Type B pancreatic cell (in vitro differentiated cells): ENCODE measurements at places on chromosomes 7 and 10. TPM values are rescaled to one million over a fixed set of nuclear protein-coding genes. Genes with fewer than 3 reads are reported as not detected.

Gene HEPACAM2
- total RNA-seq: 37.3 and 55.7 TPM in 2 replicates

Gene APBB1IP
- total RNA-seq: 0.12 and 0.48 TPM in 2 replicates

Gene C10orf105
- total RNA-seq: 0.31 TPM in 1 of 2 replicates, not detected in the other

Gene LRIT1
- total RNA-seq: not detected in 2 replicates

Gene MEIG1
- total RNA-seq: 2.8 TPM in 1 of 2 replicates, not detected in the other

- H3K36me3 ChIP-seq: no peaks in the 10 kb centered on the region
- no peak overlapping the region for H3K4me3 ChIP-seq
- H3K4me1 ChIP-seq: peaks cover 23% of the 10 kb centered on the region
- H3K27ac ChIP-seq: peak overlapping the region; percentile 15
- peaks cover 62% of the 10 kb centered on the region for H3K27me3 ChIP-seq
These were observed 339.2 kb upstream of the PODXL start for GRCh38 chr7:131895541-131896164.

DNA sequence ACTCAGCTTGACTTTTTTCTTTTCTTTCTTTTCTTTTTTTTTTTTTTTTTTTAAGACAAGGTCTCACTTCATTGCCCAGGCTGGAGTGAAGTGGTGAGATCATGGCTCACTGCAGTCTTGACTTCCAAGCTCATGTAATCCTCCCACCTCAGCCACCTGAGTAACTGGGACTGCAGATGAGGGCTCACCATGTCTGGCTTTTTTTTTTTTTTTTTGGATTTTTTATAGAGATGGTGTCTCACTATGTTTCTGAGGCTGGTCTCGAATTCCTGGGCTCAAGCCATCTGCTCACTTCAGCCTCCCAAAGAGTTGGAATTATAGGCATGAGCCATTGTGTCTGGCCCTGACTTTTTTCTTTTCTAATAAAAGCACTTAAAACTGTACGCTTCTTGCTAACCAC lies 358.2 kb upstream of the IGFBP3 start:
- H3K4me1 ChIP-seq: peaks cover 8% of the 10 kb centered on the region
- H3K4me3 ChIP-seq: no peak overlapping the region
- H3K36me3 ChIP-seq: no peaks in the 10 kb centered on the region
- no peaks in the 10 kb centered on the region for H3K27me3 ChIP-seq
- no peak overlapping the region for H3K27ac ChIP-seq
- no peak for DNase-seq

- no peak for DNase-seq
- H3K36me3 ChIP-seq: no peaks in the 10 kb centered on the region
- no peak overlapping the region for H3K27ac ChIP-seq
- no peaks in the 10 kb centered on the region for H3K27me3 ChIP-seq
- no peak overlapping the region for H3K4me3 ChIP-seq
- no peaks in the 10 kb centered on the region for H3K4me1 ChIP-seq
These were observed 173.6 kb upstream of the PRSS58 start for GRCh38 chr7:142431491-142431890.

- no peaks in the 10 kb centered on the region for H3K4me1 ChIP-seq
- no peaks in the 10 kb centered on the region for H3K27me3 ChIP-seq
- no peak overlapping the region for H3K27ac ChIP-seq
- H3K4me3 ChIP-seq: no peak overlapping the region
These were observed 26.1 kb downstream of the ZFAND4 start for GRCh38 chr10:45646384-45647050.

- no peaks in the 10 kb centered on the region for H3K36me3 ChIP-seq
- peaks cover 27% of the 10 kb centered on the region for H3K27me3 ChIP-seq
- H3K4me3 ChIP-seq: no peak overlapping the region
These were observed 44.9 kb downstream of the FIGNL1 start for GRCh38 chr7:50405221-50405620.

- no peak overlapping the region for H3K27ac ChIP-seq
- H3K27me3 ChIP-seq: no peaks in the 10 kb centered on the region
- no peak overlapping the region for H3K4me3 ChIP-seq
- no peaks in the 10 kb centered on the region for H3K36me3 ChIP-seq
- H3K4me1 ChIP-seq: peaks cover 6% of the 10 kb centered on the region
- DNase-seq: no peak
These were observed 330.6 kb downstream of the PTPRN2 start for GRCh38 chr7:158257001-158257400.

DNA sequence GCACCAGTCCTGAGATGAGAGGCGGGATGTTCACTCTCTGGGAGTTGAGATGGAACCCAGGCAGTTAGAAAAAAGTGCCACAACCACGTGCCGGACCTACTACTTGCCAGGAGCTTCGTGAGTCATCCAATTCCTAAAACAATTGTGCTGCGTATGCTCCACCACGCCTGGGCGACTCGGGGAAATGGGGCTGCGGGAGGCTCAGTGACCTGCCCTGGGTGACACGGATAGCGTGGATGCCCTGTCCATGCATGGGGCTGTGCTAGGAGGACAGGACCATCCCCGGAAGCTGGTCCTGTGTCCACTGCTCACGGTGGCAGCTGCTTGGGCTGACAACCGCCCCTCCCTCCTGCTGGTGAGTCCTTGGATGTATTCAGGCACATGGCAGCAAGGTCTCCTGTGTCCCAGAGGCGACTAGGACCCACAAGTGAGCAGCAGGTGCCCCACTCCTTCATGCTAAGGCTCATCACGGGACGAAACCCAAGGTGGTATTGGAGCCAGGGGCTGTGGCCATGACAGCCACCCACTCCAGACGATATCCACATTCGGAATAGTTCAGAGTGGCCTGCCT lies 90.4 kb downstream of the BMS1 start:
- H3K36me3 ChIP-seq: no peaks in the 10 kb centered on the region
- peaks cover 14% of the 10 kb centered on the region for H3K27me3 ChIP-seq
- H3K27ac ChIP-seq: no peak overlapping the region
- peaks cover 6% of the 10 kb centered on the region for H3K4me1 ChIP-seq
- H3K4me3 ChIP-seq: no peak overlapping the region
